ENCODE measurements at places on chromosomes 13 and 19. TPM values are rescaled to one million over a fixed set of nuclear protein-coding genes. Genes with fewer than 3 reads are reported as not detected.
A peak's percentile ranks its signal among the peaks of the same experiment; 100 is the strongest.

DNA sequence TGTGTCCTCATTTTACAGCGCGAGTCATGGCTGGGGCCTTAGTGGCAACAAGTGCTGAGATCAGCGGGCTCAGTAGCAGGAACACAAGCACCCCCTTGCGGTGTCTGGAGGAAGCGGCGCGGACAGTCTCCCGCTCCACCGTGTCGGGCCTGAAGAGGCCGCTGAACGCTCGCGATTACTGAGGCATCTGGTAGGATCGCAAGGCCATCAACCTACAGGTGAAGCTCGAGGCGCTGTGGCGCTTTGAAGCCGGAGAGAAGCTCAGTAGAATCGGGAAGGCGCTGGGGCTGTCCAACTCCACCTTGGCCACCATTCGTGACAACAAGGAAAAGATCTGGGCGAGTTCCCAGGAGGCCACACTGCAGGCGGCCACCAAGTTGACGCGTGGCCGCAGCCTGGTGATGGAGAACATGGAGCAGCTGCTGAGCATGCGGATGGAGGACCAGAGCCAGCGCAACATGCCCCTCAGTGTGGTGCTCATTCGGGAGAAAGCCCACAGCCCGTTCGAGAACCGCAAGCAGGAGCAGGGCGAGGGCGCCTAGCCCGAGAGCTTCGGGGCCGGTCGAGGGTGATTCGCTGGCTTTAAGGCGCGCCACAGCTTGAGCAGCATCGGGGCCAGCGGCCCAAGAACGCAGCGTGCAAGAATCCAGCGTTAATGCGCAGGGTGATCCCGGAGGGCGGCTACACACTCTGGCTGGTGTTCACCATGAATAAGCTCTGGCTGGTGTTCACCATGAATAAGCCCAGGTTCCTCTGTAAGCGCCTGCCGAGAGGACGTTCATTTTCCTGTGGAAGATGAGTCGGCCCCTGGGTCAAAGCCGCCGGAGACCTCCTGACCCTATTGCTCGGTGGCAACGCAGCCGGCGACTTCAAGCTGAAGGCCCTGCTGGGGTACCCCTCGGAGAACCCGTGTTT lies 8.3 kb upstream of the MZF1 start:
- H3K36me3 ChIP-seq: peaks cover 10% of the 10 kb centered on the region
- no peaks in the 10 kb centered on the region for H3K27me3 ChIP-seq
- H3K4me1 ChIP-seq: peaks cover 28% of the 10 kb centered on the region
- H3K27ac ChIP-seq: peak overlapping the region; percentile 71
- H3K4me3 ChIP-seq: no peak overlapping the region

The SHISA7 gene
- not detected for total RNA-seq

DNA sequence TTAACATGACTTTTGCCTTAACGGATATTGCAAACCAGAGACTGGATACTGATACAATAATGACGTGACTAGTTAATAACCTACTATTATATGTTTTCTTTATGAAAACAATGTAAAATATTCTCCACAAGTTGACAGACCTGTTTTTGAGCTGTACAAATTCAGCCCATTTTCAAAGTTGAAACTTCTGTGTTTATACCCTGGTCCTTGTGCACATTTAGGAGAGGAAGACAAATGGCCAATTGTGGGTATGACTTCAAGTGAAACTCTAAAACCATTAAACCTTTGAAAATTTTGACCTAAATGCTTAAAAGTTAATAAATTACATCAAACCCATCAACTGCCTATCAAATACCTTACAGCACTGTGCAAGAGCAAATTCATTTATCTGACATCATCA lies 8.9 kb downstream of the SPRY2 start:
- no peaks in the 10 kb centered on the region for H3K36me3 ChIP-seq
- no peak overlapping the region for H3K4me3 ChIP-seq
- H3K4me1 ChIP-seq: no peaks in the 10 kb centered on the region
- H3K27ac ChIP-seq: no peak overlapping the region

The PSG11 gene
- not detected for total RNA-seq

GRCh38 chr13:30371649-30372265 lies 50.5 kb upstream of the UBE2L5 start:
- peak overlapping the region; percentile 87 for H3K27ac ChIP-seq
- H3K4me3 ChIP-seq: peak overlapping the region; percentile 58
- no peaks in the 10 kb centered on the region for H3K27me3 ChIP-seq
- peaks cover 75% of the 10 kb centered on the region for H3K4me1 ChIP-seq

The CEACAM4 gene
- not detected for total RNA-seq

GRCh38 chr19:41998246-41999020 lies 4.4 kb upstream of the ATP1A3 start:
- peaks cover 24% of the 10 kb centered on the region for H3K4me1 ChIP-seq
- no peaks in the 10 kb centered on the region for H3K36me3 ChIP-seq
- peaks cover 65% of the 10 kb centered on the region for H3K27me3 ChIP-seq
- no peak overlapping the region for H3K27ac ChIP-seq
- DNase-seq: peak; percentile 59
- H3K4me3 ChIP-seq: no peak overlapping the region

GRCh38 chr19:33047422-33047821 lies 17.3 kb downstream of the RHPN2 start:
- H3K4me1 ChIP-seq: no peaks in the 10 kb centered on the region
- H3K27me3 ChIP-seq: no peaks in the 10 kb centered on the region
- H3K36me3 ChIP-seq: no peaks in the 10 kb centered on the region
- no peak overlapping the region for H3K27ac ChIP-seq

DNA sequence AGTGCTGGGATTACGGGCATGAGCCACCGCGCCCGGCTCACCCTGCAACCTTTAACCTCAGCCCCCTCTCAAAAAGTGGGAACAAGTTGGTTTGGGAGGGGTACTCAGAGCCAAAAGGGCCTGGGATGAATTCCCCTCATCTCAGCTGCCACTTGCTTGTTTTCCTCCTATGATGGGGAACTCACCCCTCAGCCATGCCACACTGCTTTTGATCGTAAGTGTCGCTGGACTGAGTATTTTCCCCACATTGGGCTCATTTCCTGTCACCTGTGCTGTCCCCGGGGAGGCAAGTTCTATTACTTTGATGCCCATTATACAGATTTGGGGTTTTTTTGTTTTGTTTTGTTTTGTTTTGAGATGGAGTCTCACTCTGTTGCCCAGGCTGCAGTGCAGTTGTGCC lies 6.5 kb downstream of the R3HDM4 start:
- H3K27me3 ChIP-seq: no peaks in the 10 kb centered on the region
- H3K36me3 ChIP-seq: peaks cover 15% of the 10 kb centered on the region
- peak; percentile 78 for DNase-seq
- peaks cover 75% of the 10 kb centered on the region for H3K4me1 ChIP-seq

Measured in activated naive CD4-positive, alpha-beta T cell treated with anti-CD3 and anti-CD28 coated beads for 36 hours (primary cell).